H9 (cell line): ENCODE measurements at places on chromosomes 3 and 15. TPM values are rescaled to one million over a fixed set of nuclear protein-coding genes. Genes with fewer than 3 reads are reported as not detected.

DNA sequence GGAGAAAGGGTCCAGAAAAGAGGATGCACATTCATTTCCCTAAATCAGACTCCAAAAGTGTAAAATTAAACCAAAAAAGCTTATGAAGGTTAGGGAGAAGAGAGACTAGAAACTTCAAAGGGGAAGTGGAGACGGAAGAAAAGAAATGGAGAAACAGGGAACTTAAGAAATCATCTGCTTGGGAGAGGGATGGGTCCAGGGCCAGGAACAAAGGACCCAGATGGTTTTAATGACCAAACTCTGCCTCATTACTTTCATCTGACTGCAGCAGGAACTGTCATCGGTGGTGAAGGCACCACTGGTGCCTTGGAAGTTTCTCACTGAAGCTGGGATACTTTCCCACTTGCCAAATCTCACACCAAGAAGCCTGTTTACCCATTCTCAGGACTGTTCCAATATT lies 70.5 kb upstream of the SLC4A7 start:
- no peak overlapping the region for H3K4me3 ChIP-seq
- H3K4me1 ChIP-seq, result no peaks in the 10 kb centered on the region
- DNase-seq, result no peak
- H3K36me3 ChIP-seq, result peaks cover 41% of the 10 kb centered on the region
- H3K27ac ChIP-seq, result no peak overlapping the region

GRCh38 chr15:87489456-87489855 lies 767.1 kb downstream of the NTRK3 start:
- no peak overlapping the region for H3K4me3 ChIP-seq
- H3K4me1 ChIP-seq, result no peaks in the 10 kb centered on the region
- no peaks in the 10 kb centered on the region for H3K27me3 ChIP-seq

- no peak for DNase-seq
- H3K27ac ChIP-seq, result no peak overlapping the region
- no peaks in the 10 kb centered on the region for H3K4me1 ChIP-seq
Measured at GRCh38 chr15:91061997-91062396, 38.1 kb upstream of the SV2B start.

DNA sequence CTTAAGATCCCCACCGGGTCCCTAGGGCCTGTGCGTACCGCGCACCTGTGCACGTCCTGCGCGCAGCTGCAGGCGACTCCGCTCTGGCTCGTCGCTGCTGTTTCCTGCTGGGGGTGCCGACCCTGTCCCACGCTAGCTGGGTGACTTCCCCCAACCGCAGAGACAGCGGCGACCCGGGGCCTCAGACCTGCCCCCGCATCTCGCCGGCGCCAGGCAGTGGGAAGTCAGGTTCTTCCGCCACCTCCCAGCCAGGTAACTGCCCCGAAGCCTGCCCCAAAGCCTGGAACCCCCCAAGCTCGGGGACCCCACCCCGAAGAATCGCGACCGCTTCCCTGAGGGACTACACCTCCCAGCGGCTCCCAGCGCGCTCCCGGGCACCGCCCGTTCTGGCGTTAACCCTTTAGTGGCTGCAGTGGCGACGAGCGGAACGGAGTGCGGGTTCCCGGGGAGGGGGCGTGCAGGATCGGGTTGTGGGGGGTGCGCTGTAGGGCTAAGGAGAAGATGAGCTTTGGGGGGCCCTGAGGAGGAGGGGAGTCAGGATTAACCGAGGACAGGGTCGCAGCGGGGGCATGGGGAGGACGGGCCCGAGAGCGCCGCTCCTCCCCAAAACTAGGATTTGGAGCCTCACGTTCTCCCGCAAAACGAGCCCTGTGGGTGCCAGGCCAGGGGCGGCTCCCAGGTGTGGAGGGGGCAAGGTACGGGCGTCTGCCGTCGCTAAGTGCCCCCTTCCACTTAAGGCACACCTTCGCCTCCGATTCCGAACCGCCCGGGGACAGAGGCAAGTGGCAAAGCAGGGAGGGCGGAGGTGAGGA lies 589 bp downstream of the NEIL1 start:
- peak; percentile 65 for DNase-seq
- no peaks in the 10 kb centered on the region for H3K4me1 ChIP-seq
- no peak overlapping the region for H3K27ac ChIP-seq
- H3K36me3 ChIP-seq, result peaks cover 5% of the 10 kb centered on the region

- H3K4me3 ChIP-seq, result no peak overlapping the region
- H3K4me1 ChIP-seq, result no peaks in the 10 kb centered on the region
- no peak for DNase-seq
Measured at GRCh38 chr15:52558196-52558595, 10.6 kb downstream of the ARPP19 start.

DNA sequence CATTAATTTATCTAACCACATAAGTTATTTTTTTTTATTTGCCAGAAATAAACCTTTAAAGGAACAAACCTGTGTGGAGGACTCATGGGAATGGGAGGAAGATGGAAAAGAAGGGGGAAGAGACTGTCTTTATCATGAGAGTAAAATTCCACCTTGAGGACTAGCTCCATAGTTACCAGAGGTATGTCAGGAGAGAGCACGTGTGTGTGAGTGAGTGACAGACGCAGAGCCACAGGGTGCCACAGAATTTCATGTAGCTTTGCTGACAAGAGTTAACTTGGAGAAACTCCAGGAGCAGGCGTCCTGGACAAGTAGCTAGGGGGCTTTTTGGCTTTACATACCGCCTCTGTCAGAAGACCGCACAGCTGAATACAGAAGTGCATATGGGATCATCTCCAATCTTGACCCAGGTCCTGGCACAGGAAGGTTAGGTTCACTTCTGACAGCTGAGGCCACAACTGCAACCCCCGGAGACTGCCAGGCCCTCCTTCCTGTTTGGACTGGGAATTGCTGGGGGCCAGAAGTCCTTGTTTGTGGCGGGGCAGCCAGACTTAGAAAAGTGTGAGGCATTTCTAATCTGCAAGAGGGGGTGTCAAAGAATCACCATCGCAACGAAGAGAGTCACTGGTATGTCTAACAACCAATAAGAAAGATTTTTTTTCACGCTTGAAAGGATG lies 197.8 kb upstream of the TPM1 start:
- H3K27me3 ChIP-seq, result no peaks in the 10 kb centered on the region
- H3K4me3 ChIP-seq, result no peak overlapping the region
- peaks cover 6% of the 10 kb centered on the region; the same call in 2 of the 3 replicates for H3K36me3 ChIP-seq
- H3K27ac ChIP-seq, result no peak overlapping the region

The CFAP20DC gene
- 4.5 and 5.2 TPM in 2 replicates for total RNA-seq

The C3orf33 gene
- 2.3 and 2.9 TPM in 2 replicates for total RNA-seq

GRCh38 chr3:190617185-190617584 lies 103.3 kb downstream of the IL1RAP start:
- H3K4me1 ChIP-seq, result no peaks in the 10 kb centered on the region
- H3K4me3 ChIP-seq, result no peak overlapping the region
- no peak for DNase-seq
- no peaks in the 10 kb centered on the region for H3K36me3 ChIP-seq

- H3K27me3 ChIP-seq, result no peaks in the 10 kb centered on the region
- no peaks in the 10 kb centered on the region for H3K4me1 ChIP-seq
- peak; percentile 59 for DNase-seq
- no peak overlapping the region for H3K27ac ChIP-seq
- H3K4me3 ChIP-seq, result no peak overlapping the region
Measured at GRCh38 chr15:38699633-38700230, 135.1 kb upstream of the RASGRP1 start.

The IGSF10 gene
- total RNA-seq, result 0.13 and 0.20 TPM in 2 replicates

DNA sequence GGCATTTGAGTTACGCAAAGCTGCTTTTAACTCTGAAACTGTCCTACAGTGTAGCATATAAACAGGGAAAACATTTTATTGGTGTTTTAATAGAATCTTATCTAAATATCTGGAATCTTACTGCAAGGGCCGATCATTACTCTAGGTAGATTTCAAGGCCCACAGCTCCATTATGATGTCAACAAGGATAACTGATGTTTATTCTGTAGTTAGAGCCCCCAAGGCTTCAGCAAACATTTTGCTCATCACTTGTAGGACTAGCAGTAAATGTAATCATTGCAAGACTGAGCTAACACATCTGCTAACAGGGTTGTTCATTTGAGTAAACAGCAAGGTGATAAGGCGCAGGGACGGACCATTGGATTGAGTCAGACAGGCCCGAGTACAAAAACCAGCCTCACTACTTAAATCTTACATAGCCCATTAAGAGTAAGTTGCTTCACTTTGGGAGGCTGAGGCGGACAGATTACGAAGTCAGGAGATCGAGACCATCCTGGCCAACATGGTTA lies 332.5 kb upstream of the TPRG1 start:
- no peaks in the 10 kb centered on the region; the same call in 1 of the 2 replicates for H3K36me3 ChIP-seq
- no peak overlapping the region for H3K4me3 ChIP-seq
- no peaks in the 10 kb centered on the region for H3K27me3 ChIP-seq
- H3K27ac ChIP-seq, result no peak overlapping the region
- DNase-seq, result no peak
- no peaks in the 10 kb centered on the region for H3K4me1 ChIP-seq

DNA sequence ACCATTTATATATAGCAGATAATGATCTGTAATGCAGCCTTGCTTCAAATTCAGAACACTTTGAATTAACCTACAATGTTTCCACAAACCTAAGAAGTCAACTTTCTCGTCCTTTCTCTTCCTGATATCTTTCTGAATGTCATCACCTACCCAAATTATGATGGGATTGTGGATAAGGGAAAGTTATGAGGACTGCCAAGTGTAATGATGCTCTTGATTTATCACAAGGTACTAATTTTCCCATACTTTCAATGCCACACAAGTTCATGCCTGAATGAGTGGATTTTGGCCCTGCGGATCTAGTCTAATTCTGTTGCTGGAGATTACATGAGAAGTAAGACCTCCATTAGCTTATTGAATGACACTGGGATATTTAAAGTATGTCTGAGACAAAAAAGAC lies 82.6 kb upstream of the NANOGP8 start:
- no peaks in the 10 kb centered on the region for H3K4me1 ChIP-seq
- no peak overlapping the region for H3K4me3 ChIP-seq
- no peak for DNase-seq
- no peak overlapping the region for H3K27ac ChIP-seq
- no peaks in the 10 kb centered on the region for H3K36me3 ChIP-seq

DNA sequence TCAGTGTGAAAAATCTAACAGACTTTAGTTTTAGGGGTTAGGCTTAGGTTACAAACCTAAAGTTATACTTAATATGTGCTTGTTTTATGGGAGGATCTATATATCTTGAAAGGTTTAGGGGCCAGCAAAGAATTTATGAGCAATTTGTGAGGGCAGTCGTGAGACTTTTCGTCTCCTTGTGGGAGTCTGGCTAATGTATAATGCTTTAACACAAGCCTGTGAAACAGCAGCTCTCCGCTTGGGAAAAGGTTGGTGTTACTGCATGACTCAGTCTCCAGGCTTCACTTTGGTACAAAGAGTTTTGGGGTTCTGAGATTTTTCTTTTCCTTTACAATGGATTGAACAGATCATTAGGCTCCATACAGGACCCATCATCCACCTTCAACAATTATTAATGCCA lies 79.0 kb upstream of the MFGE8 start:
- H3K4me1 ChIP-seq, result peaks cover 16% of the 10 kb centered on the region
- H3K27ac ChIP-seq, result peak overlapping the region; percentile 98
- H3K4me3 ChIP-seq, result no peak overlapping the region
- no peaks in the 10 kb centered on the region for H3K27me3 ChIP-seq

The ZSCAN29 gene
- 46.7 and 52.5 TPM in 2 replicates for total RNA-seq

The RUBCN gene
- total RNA-seq, result 17.7 and 18.7 TPM in 2 replicates

DNA sequence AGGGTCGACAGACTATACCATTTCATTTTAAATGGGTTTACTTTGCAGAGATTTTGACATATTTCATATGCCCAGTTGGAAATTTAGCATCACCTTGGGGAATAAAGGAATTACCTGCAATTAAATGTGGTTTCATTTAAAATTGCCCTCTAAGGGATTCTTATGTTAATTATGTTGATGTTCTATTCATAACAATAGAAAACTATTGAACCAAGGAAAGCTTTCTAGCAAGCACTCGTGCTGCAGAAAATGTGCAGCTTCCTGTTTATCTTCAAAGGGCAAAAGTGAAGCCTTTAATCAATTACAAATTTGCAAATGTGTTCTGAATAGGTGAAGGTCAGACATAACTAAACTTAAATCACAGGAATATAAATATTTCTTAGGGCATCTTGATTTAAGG lies 352.1 kb downstream of the CHST2 start:
- no peaks in the 10 kb centered on the region for H3K27me3 ChIP-seq
- no peaks in the 10 kb centered on the region; the same call in 1 of the 2 replicates for H3K4me1 ChIP-seq
- no peaks in the 10 kb centered on the region for H3K36me3 ChIP-seq
- no peak overlapping the region for H3K27ac ChIP-seq

GRCh38 chr3:120143676-120144075 lies 49.4 kb upstream of the GSK3B start:
- H3K27me3 ChIP-seq, result no peaks in the 10 kb centered on the region
- peaks cover 7% of the 10 kb centered on the region; the same call in 1 of the 2 replicates for H3K4me1 ChIP-seq
- no peak overlapping the region for H3K4me3 ChIP-seq
- DNase-seq, result no peak
- no peak overlapping the region for H3K27ac ChIP-seq

- DNase-seq, result no peak
- H3K27me3 ChIP-seq, result no peaks in the 10 kb centered on the region
- no peaks in the 10 kb centered on the region for H3K36me3 ChIP-seq
- H3K4me1 ChIP-seq, result no peaks in the 10 kb centered on the region; the same call in 1 of the 2 replicates
- no peak overlapping the region for H3K4me3 ChIP-seq
- no peak overlapping the region for H3K27ac ChIP-seq
Measured at GRCh38 chr3:102400142-102400541, 34.7 kb upstream of the ZPLD1 start.

- H3K36me3 ChIP-seq, result peaks cover 5% of the 10 kb centered on the region; the same call in 2 of the 3 replicates
- no peak for DNase-seq
- no peak overlapping the region for H3K27ac ChIP-seq
- H3K4me3 ChIP-seq, result no peak overlapping the region
- H3K27me3 ChIP-seq, result no peaks in the 10 kb centered on the region
Measured at GRCh38 chr3:194404365-194405140, 5.5 kb upstream of the GP5 start.

- no peak for DNase-seq
- H3K36me3 ChIP-seq, result peaks cover 9% of the 10 kb centered on the region; the same call in 1 of the 2 replicates
- no peak overlapping the region for H3K27ac ChIP-seq
- H3K27me3 ChIP-seq, result no peaks in the 10 kb centered on the region
Measured at GRCh38 chr3:76078101-76078500, 292.8 kb upstream of the ZNF717 start.

The CCR9 gene
- total RNA-seq, result not detected in 2 replicates

GRCh38 chr15:63971427-63971805 lies 74.9 kb downstream of the DAPK2 start:
- peak; percentile 30 for DNase-seq
- H3K27ac ChIP-seq, result no peak overlapping the region
- H3K36me3 ChIP-seq, result no peaks in the 10 kb centered on the region
- no peaks in the 10 kb centered on the region for H3K27me3 ChIP-seq
- H3K4me3 ChIP-seq, result no peak overlapping the region

DNA sequence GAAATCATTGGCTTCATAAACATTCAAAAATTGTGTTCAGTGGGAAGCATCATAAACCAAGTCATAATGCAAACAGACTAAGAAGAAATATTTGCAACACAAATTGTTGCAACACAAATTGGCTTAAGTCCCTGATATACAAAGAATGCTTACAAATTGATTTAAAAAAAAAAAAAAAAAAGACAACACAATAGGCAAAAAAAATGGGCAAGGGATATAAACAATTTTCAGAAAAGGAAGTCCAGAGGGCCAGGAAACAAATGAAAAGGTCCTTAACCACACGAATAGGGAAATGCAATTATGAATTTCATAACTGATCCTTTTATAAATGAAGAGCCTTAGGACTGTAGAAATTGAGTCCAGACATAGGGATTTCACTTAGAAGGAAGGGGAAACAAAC lies 98.9 kb downstream of the LRRK1 start:
- peaks cover 4% of the 10 kb centered on the region for H3K4me1 ChIP-seq
- DNase-seq, result no peak
- H3K4me3 ChIP-seq, result no peak overlapping the region
- H3K36me3 ChIP-seq, result no peaks in the 10 kb centered on the region
